ENCODE measurements at places on chromosomes 4 and X.

DNA sequence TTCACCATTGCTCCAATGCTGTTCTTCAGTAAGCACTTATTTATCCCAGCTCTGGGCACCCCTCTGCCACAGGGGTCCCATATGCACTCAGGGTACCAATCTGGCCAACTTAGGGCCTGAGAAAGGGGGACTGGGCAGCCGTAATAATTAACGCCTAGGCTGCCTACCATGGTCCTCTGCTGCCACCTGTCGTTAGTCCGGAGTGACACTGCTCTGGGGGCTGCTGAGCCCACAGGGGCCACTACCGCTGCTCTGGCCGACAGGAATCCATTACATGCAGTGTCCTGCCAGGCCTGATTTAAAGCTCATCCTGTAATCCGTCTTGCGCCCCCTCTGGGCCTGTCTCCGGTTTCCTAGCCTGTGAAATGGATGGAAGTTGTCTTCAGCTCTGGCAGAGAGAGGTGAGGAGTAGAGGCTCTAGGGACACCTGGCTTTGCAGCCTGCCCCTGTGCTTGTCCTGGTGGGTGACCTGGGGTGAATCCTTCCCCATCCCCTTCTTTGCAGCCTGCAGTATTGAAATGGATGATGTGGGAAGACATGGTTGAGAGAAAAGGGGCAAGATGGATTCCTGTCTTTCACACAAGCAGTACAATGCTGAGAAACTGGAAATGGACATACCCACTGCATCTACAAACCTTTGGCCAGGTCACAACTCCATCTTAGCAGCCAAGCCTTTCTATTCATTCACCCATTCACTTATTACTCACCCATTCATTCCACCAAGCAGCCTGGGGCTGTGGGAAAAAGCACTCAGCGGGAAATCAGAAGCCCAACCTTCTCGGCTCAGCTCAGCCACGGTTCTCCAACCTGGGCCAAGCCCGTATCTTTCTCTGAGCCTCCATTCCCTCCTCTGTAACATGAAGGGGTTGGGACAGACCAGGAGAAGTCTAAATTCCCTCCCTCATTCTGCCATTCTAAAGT lies 116.3 kb upstream of the NALF2 start:
- peak; percentile 9 for DNase-seq

DNA sequence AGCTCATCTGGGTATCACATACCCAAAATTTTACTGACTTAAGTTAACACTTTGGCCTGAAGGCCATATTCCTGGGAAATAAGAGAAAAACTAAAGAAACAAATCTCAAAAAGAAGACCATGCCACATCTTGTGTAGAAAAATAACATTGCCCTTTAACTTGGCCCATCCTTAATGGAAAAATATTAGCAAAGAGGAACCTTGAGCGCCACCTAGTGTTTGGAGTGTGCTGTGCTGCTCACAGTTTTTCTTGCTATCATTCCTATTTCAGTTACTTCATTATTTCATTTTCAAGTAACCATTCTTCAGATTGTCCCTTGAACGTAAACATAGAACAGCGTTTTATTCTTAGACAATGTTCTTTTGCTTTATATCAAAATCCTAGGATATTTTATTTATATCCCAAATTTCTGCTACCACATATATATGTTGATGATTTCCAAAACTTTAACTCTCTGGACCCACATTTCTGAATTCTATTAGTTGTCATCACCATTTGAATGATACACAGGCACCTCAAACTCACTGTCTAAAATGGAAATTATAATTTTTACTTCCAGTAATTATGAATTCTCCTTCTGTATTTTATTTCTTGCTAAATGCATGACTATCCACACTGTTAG lies 999.0 kb upstream of the ADGRL3 start:
- DNase-seq = no peak

DNA sequence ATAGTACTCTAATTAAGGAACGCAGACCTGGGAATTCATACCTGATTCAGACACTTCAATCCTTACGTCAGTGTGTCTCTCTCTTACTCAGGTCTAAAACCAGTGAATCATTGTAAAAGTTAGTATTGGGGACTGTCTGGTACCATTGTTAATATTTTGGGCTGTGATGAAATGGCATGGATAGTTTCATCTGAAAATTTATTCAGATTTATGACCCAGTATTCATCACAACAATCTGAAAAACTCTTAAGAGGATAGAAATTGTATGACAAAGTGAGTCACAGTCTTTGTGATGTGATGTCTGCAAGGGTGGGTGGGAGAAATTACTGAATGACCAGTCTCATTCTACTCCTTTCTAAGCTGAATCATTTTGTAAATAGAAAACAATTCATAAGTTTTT lies 10.3 kb downstream of the FGF2 start:
- no peak for DNase-seq

DNA sequence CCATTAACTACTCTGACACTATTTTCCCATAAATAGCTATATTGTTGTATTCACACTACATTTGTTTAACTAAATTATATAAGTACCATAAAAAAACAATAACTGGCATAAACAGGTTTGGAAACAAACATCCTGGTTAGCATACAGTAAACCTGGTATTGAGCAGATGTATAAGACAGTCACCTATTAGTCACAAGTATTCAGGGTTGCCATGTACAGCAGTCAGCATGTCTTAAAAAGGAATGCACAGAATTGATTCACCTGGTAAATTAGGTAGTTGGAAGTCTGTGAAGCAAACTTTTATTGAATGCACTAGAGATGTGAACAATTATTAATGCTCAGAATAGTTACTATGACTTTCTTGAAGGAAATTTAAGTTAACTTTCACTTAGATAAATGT lies 137.9 kb downstream of the FAM13A start:
- DNase-seq = no peak
